ENCODE measurements at places on chromosomes 13 and 19.
A peak's percentile ranks its signal among the peaks of the same experiment; 100 is the strongest.

- ATAC-seq = no peak
Observed at GRCh38 chr13:58999851-59000250, 1163.9 kb downstream of the DIAPH3 start.

GRCh38 chr13:110484290-110485048, 77.1 kb downstream of the RAB20 start:
- ATAC-seq = no peak

DNA sequence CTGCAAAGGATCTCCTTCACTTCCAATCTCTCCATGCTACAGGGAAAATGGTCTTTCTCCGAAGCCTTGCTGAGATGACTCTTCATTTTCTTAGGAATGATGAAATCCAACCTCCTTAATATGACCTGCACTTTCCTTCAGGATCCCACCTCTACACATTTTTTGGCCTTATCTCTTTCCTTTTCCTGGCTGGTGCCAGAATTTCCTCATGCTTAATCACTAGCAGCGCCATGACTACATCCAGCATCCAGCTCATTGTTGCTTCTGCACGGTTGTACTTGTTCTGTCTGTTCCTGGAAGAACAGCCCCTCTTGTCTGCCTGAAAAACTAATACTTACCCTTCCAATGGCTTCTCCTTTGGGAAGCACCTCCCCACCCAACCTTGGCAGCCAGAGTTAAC, 68.4 kb downstream of the TEX26 start:
- no peak for ATAC-seq

DNA sequence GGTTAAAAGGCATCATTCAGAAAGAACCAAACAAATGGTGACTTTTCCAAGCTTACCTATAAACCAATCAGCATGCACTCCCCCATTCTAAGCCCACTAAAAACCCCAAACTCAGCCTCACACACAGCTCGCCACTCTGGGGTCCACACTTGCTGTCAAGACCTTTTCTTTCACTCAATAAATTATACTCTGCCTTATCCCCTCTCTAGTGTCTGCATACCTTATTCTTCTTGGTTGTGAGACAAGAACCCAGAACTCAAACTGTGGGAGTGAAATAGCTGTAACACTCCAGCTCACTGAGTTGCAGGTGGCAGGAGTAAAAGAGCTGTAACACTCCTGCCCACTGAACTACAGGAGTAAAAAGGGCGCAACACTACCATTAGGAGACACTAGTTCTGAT, 559.0 kb downstream of the TBC1D4 start:
- ATAC-seq = no peak

DNA sequence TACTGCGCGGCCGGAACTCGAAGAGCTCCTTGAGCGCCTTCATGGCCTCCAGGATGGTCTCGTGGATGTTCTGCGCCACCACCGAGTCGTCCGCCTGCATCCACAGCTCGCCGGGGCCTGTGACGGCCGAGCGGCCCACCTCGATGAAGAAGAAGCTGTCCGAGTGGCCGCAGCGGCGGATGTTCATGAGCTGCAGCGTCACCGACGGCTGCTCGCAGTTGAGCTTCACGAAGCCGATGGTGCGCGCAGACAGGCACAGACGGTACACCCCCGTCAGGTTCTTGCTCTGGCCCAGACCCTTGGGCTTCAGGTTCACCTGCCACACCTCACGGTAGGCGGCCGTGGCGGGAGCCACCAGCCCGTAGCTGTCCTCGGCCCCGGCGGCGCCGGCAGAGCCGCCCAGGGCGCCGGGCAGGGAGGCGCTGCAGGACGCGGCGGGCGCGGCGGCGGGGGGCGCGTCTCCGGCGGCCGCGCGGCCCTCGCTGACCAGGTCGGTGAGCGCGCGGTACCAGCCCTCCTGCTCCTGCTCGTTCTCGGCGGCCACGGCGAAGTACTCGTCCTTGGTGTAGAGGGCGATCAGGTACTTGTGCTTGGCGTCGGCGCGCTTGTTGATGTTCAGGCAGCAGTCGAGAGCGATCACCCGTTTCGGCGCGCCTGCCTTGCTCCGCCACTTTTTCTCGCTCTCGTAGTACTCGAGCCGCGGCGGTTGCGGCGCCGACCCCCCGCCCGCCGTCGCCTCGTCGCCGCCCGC, 1.1 kb downstream of the IRS2 start:
- ATAC-seq = no peak

DNA sequence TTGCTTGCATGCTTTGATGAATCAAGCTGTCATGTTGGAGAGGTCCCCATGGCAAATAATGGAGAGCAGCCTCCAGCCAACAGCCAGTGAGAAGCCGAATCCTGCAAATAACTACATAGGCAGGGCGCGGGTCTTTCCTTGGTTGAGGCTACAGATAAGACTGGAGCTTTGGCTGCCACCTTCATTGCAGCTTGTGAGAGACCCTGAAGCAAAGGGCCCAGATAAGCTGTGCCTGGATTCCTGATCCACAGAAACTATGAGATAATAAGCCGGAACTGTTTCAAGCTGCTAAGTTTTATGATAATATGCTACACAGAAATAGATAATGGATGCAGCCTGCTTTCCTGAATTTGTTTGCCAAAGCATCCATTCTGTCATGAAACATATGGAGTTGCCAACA, 257.0 kb downstream of the HS6ST3 start:
- ATAC-seq = no peak

DNA sequence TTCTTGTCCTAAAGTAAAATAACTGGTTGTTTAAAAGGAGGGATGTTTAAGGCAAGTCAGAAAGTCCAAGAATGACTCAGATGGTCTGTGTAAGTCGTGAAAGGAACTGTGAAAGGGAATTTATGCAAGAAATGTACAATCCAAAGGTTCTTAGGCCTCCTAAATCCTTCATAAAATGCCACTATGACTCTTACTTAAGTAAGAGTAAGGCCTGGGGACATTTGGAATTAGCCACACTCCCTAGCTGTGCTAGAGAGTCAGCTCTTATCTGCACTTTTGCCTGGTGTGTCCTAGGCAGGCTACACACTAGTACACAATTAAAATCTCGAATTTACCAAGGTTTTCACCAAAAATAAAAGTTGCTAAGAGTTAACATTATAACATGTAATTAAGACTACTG, 686.9 kb downstream of the UQCRFS1 start:
- no peak for ATAC-seq

- no peak for ATAC-seq
Observed at GRCh38 chr13:36665630-36666029, 8.2 kb upstream of the SERTM1 start.

- no peak for ATAC-seq
Observed at GRCh38 chr13:95354680-95355487, 53.6 kb upstream of the ABCC4 start.

GRCh38 chr13:40275636-40276035, 390.8 kb downstream of the FOXO1 start:
- no peak for ATAC-seq

DNA sequence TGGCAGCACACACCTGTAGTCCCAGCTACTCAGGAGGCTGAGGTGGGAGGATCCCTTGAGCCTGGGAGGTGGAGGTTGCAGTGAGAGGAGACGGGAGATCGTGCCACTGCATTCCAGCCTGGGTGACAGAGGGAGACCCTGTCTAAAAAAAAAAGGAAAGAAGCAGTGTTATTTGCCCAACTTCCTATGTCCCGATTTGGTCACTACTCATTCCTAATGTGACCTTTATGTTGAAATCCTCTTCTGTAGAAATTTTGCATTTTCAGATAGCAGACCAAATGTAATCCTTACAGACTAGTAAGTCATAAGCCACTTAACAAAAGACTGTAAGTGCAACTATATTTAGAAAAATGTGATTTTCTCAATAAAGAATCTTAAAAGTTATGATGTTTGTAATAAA, 18.2 kb upstream of the STK24 start:
- ATAC-seq = no peak

DNA sequence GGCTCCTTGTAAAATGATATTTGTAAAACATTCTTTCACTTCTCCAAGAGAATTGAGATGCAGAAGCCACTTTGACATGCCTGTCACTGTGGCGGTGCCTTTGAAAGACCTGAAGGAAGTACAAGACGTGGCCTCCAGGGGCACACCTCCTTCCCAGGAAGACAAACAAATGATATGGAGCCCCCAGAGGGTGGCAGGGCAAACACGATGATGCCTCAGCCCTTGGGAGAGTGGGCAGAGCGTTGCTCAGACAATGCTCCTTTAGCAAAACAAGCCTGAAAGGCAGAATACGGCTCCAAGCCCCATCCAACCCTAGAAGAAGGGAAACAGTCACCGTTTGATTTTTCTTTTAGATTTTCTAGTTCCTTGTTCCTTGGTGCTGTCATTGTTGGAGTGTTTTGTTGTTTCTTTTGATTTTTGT, 9.2 kb upstream of the ATP12A start:
- ATAC-seq = peak; percentile 34

DNA sequence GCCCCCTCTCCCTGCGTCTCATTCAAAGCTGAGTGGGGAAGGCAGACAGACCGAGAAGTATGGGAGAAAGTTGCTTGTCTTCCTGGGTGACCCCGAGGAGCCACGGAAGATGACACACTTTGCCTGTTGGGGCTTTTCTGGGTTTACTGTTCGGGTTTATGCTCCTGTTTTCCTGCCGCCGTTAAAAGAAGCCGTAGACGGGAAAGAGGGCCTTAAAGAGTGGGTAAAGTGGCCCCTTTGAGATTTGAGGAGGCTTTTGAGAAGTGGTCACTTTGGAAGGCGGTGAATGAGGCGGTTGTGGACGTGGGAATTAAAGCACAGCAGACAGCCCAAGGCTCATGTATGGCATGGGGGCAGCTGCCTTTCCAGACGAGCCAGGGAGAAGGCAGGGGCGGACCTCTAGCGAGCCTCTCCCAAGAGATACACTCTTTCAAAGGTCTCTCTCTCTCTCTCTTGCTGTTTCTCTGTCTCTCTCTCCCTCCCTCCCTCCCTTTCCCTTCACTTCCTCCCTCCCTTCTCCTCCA, 493 bp upstream of the LHFPL6 start:
- ATAC-seq = peak; percentile 63

DNA sequence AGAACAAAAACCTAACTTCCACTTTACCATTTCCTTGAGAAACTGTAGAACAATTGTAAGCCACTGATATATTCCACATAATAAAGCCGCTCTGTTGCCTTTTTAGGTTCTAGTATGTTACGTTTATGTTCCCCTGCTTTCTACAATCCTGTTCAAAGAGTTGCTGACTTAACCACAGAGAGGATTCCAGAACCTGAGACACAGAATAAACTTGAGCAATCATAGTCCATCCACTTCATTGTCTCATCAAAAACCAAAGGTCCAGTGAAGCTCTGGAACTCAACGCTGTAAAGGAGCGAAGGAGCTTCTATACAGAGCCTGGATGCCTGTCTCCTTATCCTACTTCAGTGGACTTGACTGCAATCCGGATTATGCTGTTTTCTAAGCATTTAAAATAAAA, 4.6 kb downstream of the STARD13 start:
- ATAC-seq = no peak

DNA sequence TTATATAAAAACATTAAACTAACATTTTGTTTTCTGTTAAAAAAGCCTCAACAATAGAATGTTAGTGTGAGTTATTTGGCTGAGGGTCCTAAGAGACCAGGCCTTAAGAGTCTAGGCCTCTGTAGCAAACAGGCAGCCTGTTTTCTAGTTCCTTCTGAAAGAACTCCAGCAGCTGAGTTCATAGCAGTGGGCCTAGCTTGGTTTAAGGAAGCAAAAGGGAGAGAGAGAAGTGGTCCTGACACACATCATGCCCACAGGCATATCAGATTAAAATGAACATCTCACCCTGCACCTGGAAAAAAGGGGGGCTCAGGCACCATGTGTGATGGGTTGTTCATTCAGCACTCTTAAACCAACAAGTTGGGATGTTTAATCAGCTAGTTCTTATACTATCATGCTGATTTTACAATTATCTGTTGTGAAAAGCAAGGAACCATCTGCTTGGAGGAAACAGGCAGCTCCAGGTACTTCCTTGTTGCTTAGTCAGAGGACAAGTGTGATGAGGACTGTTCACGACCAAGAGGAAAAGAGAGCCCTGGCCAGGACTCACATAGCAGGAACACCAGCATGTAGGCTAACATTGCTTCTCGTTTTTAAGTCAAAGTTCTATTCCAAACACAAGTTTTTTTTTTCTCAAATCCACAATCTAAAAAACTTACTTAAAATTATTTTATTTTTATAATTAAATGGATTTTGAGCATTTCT, 81.3 kb upstream of the FRY start:
- no peak for ATAC-seq

GRCh38 chr13:108755083-108755482, 125.7 kb downstream of the MYO16 start:
- ATAC-seq = no peak

DNA sequence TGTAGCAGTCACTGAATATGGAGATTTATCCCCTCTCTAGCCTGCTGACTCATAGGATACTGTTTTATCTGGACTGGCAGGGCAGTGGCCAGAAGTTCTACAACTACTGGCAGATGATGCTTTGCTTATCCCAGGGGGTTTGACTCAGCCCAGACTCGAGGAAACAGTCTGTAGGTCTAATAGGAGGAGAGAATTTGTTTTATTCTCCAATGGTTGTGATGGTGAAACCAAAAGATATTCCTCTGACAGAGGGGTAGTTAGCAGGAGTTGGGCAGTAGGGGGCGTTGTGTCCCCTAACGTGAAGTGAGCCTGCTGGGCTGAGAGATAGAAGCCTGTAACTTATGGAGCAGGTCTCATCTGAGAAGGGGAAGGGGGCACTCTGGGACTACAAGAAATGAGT, 74.9 kb downstream of the WTIP start:
- peak; percentile 32 for ATAC-seq

GRCh38 chr13:106098778-106099177, 436.7 kb downstream of the EFNB2 start:
- ATAC-seq = no peak

- peak; percentile 39 for ATAC-seq
Observed at GRCh38 chr19:42090672-42091071, 14.7 kb downstream of the ZNF574 start.

Measured in activated T-helper 17 cell treated with anti-CD3 and anti-CD28 coated beads, Interleukin-2, amount 50 U/mL, for 72 hours (primary cell).